ENCODE measurements at places on chromosomes 5 and 9.

DNA sequence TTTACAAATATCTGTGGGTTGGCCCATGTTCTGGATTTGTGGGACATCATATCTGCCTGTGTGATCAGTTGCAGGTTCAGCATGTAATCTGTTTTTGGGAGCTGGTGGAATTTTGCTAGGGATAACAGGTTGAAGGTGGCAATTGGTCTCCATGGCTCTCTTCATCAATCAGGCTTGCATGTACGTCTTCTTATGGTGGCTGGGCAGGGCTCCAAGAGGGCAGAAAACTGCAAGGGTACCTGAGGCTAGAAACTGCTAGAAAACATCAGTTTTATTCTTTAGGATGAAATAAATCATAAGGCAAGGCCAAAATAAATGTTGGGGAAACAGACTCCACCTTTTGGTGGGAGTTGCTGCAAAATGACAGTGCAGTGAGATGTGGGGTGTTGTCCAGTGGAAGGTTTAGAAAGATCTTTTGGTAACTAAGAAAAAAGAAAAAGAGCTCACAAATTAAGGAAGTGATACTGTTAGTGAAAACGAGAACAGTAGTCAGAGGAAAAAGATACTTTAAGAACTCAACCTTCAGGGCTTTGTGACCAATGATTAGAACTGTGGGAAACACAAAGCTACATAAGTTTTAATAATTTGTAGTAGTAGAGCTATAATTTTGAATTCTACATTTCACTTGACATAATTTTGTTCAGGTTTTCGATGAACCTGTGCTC lies 300.7 kb upstream of the IZUMO3 start:
- no peak for DNase-seq

GRCh38 chr5:129413570-129413969 lies 46.5 kb upstream of the ADAMTS19 start:
- no peak for DNase-seq

- DNase-seq = no peak
Measured at GRCh38 chr5:172407241-172407691, 47.1 kb downstream of the SH3PXD2B start.

DNA sequence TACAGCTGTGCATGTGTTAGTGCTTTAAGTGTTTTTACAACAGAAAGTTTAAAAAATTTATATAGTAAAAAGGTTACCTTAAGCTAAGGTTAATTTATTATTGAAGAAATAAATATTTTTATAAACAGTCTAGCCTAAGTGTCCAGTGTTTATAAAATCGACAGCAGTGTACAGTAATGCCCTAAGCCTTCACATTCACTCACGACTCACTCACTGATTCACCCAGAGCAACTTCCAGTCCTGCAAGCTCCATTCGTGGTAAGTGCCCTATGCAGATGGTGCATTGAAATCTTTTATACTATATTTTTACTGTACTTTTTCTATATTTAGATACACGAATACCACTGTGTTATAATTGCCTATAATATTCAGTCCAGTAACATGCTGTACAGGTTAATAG lies 159.1 kb downstream of the ROR2 start:
- DNase-seq = no peak

DNA sequence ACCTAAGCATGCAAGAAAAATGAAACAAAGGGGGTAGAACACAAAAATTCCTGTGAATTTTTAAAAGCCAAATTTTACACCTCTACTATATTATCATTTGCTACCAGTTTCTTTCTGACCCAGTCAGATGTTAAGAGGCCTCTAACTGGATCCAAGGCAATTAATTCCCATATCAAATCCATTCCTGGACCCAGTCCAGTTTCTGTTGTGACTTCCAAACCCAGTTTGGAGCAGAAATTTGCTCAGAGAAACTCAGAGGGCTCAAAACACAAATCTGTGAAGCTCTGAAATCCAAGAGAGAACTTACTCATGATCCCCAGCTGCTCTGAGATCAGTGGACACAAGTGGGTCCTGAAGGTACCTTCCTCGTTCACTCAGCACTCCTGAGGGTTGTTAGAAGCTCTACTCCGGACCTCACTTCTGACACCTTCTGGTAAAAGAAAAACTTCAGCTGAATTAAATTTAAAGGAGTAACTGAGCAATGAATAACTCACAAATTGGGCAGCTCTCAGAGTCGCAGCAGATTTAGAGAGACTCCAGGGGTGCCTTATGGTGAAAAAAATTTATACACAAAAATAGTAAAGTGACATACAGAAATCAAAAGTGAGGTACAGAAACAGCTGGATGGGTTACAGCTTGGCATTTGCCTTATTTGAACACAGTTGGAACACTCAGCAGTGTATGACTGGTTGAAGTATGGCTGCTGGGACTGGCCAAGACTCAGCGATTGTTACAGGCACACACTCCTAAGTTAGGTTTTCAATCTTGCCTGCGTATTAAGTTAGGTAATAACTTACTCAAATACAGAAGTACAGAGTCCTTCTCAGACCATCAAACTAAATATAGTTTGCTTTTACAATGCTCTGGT lies 32.4 kb downstream of the INSL4 start:
- no peak for DNase-seq

DNA sequence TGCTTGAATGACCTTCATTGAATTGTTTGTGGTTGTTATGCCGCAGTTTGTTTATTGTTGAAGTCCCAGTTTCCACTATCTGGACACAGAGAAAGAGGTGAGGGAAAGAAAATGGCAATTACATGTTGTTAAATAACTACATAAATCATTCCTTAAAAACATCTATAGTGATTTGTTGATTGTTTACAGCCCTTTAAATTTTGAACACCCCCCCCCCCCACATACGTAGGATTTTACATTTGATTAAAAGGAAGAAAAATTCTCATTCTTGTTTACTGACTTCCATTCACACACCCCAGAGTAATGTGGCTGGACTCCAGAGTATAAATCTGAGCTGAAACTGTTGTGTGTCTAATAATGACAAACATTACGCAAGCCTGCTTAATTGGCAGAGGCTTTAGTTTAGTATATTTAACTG lies 87.1 kb upstream of the FAM174A start:
- DNase-seq = no peak

DNA sequence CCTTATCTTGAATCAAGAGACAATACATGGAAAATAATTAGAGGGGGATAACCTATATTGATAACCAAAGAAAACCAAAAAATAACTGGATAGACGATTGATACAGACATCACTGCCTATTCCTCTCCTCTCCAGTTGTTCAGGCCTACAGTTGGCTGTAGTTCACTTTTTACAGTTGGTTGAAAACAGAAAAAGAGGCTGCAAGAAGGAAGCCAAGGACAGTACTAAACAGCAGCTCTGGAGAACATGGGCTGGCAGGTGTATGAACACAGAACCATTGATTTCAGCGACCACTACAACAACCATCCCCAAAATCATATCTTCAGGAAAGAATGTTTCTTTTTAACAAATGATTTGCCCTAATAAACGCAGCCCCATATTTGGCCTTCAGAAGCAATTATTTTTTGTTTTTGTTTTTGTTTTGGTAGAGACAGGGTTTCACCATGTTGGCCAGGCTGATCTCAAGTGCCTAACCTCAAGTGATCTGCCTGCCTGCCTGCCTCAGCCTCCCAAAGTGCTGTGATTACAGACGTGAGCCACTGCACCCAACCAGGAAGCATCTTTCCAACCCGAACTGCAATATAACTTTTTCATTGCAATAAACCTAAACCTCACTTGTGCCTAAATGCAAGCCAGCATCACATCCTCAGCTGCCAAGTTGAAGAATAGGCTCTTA lies 64.3 kb downstream of the MLLT3 start:
- no peak for DNase-seq

- DNase-seq = no peak
Measured at GRCh38 chr9:61634192-61634591, 444.4 kb downstream of the SPATA31A7 start.

GRCh38 chr9:3956081-3956671 lies 343.7 kb downstream of the GLIS3 start:
- DNase-seq = no peak

- DNase-seq = peak; percentile 14
Measured at GRCh38 chr5:16935231-16936149, 598 bp downstream of the MYO10 start.

- DNase-seq = no peak
Measured at GRCh38 chr9:107397076-107398044, 92.2 kb downstream of the KLF4 start.

- DNase-seq = no peak
Measured at GRCh38 chr5:84204772-84205171, 179.9 kb downstream of the EDIL3 start.

DNA sequence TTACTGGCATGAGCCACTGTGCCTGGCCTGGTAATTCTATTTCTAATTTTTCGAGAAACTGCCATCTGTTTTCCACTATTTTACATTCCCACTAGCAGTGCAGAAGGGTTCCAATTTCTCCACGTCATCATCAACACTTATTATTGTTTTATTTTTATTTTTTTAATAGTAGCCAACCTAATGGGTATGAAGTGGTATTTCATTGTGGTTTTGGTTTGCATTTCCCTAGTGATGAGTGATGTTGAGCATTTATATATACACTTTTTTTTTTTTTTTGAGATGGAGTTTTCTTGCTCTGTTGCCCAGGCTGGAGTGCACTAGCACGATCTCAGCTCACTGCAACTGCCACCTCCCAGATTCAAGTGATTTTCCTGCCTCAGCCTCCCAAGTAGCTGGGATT lies 28.3 kb downstream of the WWC1 start:
- DNase-seq = no peak

- no peak for DNase-seq
Measured at GRCh38 chr5:180670586-180671359, 21.4 kb upstream of the FLT4 start.

- DNase-seq = no peak
Measured at GRCh38 chr9:33065157-33066076, 11.1 kb downstream of the SMU1 start.

DNA sequence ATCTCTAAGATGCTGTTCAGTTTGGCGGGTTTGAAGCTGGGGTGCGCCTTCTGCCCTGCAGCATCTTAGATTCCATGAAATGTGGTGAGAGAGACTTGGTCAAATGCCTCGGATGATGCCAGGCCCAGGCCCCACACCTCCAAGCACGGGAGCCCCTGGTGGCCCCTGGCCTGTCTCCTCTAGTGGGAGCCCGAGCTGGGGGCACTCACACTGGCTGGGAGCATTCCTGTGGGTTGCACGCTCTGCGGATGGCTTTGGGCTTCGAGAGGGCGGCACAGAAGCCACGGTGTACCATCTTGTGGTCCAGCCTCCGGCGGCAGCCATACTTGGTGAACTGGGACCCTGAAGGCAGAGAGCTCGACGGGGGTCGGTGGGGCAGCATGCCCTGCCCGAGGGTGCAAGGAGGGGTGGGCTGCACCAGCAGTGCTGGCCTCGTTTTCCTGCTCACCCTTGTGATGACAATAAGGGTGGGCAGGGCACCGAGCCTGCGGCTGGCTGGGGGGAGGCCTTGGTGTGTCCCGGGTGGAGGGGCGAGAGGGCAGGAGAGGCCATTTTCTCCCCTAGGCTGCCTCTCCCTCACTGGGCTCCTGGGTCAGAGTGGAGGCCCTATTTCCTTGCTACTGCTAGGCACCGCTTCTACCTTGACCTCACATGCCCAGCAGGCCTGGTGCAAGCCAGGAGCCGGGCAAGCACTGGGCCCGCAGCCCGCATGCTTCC lies 65.8 kb downstream of the ZNF354C start:
- DNase-seq = no peak

- DNase-seq = no peak
Measured at GRCh38 chr5:32144378-32145207, 29.5 kb downstream of the GOLPH3 start.

DNA sequence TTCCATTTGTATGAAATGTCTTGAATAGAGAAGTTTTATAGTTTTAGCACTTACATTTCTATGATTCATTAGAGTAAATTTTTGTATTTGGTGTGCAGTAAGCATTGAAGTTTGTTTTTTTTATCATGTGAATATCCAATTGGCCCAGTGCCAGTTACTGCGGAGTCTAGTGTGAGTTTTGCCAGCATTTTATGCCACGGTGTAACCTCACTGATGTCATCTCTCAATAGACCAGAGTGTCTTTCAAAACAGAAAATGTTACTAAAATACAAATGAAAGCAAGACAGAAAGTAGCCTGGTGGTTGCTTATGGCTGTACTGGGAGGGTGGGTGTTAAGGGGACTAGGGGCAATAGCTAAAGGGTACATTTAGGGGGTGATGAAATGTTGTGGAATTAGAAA lies 62.8 kb downstream of the IPPK start:
- no peak for DNase-seq

DNA sequence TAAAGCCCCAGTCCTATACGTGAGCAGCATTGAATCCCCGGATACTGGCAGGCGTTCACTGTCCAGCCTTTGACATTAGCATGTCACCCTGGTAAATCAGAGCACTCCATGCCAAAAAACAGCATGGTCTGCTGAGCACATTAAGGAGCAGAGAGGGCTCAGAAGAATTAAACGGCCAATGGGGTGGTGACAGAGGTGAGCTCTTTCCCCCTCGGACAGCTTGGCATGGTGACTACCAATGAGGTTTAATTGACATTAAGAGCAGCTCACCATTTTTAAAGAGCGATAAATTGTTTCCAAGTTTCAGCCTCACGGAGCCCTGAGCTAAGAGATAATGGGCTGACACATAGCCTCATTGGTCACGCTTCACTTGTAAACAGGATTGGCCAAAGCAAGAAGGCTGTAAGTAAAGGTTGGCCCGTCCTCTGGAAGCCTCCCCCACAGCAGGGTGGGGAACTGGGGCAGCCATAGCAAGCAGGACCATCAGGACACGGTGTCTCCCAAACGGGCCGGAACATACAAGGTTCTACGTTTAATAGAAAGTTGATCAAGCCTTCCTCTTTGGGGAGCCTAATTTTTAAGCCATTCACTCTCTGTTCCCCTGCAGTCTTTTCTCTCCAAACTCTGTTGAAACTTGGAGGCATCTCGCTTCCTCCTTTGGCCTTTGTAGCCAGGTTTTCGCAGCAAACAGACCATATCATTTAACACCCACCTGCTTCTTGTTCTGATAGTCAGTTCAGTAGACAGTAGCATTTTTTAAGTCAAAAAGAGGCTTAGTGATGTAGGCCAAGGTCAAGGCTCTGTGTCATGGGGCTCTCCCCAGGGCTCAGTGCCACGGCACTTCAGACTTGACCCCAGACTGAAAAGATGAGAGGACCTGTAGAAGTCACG lies 25.9 kb downstream of the QRFP start:
- DNase-seq = no peak

GRCh38 chr5:110510146-110510545 lies 216.3 kb downstream of the TMEM232 start:
- no peak for DNase-seq

DNA sequence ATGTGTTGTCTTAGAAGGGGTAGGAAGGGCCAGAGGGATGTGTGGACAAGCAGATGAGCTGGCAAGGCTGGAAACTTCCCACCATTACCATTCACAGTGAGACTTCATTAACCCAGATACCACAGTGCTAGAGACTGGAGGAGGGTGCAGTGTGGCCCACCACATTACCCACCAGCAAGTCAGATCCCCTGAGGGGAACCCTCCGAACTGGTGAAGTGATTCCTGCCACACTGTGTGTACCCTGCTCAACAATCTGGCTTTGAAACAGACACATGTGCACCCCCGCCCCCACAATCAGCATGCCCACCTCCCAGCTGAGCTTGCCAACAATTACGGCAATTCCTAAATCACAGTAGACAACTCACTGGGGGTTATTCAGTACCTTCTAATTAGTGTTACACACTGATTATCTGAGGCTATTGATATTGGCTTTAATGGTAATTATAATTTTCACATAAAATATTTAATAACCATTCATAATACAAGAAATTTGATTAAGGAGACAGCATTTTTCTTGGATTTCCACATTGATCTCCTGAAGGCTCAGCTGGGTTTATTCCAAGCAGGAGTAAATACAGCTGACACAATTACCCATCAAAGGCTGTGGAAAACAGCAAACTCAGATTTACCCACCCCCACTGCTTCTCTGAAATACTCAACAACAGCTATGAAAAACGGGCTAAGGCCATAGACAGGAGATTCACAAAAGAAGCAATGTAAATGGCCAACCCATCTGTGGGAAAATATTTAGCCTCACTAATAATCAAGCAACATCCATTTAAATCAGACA lies 169.3 kb upstream of the FSTL4 start:
- DNase-seq = no peak
